GM23248 (cell line): ENCODE measurements at places on chromosomes 16 and 17. TPM values are rescaled to one million over a fixed set of nuclear protein-coding genes. Genes with fewer than 3 reads are reported as not detected.

The TEKT3 gene
- total RNA-seq = not detected in 2 replicates

DNA sequence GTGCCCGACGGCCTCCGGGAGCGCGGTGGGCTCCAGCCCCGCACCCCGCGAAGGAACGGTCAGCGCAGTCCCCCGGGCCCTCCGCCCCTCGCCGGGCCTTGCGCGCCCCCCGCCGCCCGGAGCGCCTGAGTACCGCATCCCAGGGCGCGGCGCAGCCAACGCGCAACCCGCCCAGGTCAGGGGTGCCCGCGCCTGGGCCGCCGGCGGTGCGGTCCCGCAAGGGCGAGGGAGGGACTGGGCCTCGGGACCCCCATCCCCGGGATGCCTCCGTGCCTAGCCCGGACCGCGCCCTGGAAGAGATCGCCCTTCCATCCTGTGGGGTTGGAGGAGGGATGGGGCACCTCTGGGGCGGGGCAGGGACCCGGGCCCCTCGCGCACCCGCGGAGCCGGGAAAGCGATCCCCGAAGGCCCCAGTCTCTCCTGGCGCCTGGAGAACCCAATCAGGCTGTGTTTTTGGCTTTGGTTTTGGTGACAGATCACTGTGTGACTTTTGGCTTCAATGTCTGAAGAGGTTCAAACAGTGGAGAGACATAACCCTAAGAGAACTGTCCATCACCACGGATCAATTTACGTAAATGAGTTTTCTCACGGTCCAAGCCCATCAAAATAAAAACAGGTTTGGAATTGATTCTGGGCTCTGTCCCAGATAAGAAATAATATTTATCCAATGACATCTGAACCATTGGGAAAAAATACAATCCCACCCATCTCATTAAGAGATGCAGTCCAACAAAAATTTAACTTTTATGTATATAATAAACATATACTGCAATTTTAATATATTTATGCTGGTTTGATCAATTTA, 17.8 kb downstream of the ENPP7 start:
- DNase-seq = no peak

- DNase-seq = no peak
These were observed 460 bp upstream of the SLC13A2 start for GRCh38 chr17:28472871-28473497.

- peak; percentile 45 for DNase-seq
These were observed 44.7 kb upstream of the PRSS54 start for GRCh38 chr16:58339452-58339981.

DNA sequence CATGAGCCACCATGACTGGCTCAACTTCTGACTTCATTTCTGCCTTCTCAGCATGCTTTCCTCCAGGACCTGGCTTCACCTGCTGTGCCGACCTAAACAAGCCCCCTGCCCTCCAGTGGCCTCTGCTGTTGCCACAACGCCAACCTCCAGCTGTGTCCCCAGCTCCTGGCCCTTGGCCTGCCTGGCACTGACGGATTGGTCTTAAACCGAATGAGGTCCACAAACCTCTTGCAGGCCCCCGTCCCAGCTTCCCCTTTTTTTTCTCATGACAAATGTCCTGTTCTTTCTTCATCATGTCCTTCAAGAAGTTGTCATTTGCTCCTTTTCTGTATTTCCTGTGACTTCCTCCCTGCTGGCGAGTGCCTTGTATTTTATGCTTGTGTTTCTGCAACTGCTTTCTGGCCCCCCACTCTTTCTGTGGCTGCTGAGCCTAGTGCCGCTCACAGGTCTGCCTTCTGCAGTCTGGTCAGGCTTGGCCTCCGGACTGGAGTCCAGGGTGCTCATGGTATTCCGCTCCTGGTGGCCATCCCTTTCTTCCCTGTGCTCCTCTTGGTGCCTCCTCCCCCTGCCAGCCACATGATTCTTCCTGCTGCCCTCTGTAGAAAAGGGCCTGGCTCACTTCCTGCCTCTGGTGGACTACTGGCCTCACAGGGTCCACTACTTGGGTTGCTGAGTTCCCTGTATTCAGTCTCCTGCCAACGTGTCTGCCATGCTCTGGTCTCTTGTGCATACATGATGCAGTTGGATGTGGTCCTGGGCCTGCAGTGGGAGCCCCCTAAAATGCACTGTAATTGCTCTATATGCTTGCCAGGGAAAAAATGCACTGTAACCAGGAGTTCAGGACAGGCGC, 2.9 kb downstream of the ATP6V0C start:
- DNase-seq = peak; percentile 47

DNA sequence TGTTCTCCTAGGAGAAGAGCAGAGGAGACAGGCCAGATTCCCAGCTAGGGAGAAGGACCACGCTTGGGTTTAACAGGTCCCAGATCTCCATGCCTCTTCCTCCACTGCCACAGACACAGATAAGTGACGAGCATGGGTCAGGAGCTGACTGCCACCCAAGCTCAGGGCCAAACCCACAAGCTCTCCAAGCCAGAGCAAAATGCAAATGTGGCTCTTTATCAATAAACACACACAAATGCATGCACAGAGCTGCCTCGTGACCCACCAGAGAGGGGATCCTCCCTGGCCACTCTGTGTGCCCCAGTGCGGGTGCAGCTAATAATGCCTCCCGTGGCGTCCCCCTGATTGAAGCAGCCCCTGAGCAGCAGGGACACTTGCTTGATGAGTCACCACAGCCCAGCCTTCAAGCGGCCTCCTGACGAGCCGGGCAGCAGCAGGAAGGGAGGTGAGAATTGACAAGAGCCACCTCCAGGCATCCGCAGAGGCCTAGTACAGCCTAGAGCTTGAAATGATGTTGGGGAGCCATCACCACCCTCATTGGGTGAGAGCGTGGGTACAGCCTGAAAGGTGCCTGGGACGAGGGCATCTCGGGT, 143.9 kb downstream of the CCDC182 start:
- DNase-seq = no peak

- no peak for DNase-seq
These were observed 5.7 kb downstream of the GPR179 start for GRCh38 chr17:38338053-38338452.

DNA sequence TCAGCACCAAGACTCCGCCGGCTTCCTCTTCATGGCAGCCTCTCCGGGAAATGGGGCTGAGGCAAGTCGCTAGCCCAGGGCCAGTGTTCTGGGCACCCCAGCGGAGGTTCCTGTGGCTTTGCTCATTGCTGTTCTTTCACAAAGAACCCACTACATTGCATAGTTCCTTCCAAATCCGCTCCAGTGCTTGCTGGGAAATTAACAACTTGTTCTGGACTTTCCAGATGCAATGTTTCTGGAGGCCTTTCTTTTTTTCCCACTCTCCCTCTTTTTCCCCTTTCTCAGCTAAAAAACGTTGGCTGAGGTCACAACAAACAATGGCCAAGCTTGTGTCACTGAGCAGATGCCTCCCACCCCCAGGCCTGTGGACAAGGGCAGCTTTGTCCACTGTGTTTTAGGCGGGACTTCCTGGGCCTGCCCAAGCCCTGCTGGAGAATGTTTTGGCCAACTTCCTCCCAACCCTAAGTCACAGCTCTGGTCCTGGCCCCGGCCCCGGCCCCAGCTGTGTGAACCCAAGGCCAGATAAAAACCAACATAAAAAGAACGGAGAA, 131.5 kb upstream of the RCVRN start:
- peak; percentile 40 for DNase-seq

The CLDN7 gene
- total RNA-seq = 4.5 and 5.4 TPM in 2 replicates

DNA sequence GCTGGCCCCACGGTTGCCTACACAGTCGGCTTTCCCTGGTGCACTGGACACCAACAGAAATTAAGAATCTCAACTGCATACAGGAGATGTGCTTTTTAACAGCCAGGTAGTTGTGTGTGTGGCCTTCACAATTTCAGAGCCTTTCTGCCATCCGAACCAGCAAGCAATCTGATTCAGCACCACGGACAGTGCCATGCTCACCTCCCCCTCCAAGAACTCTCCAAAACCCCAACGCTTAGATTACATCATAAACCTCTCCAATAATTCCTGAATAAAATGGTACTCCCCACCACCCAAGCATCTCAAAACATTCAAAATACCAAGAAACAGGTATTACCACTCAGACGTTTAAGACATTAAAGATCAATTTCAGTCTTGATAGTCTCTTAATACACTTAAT, 31.8 kb downstream of the USP7 start:
- peak; percentile 66 for DNase-seq

The CD300E gene
- total RNA-seq = not detected in 2 replicates

The OTOP2 gene
- not detected in 2 replicates for total RNA-seq

The CIBAR2 gene
- not detected in 2 replicates for total RNA-seq

GRCh38 chr17:8173871-8174322, 2.3 kb downstream of the TMEM107 start:
- DNase-seq = peak; percentile 22

- DNase-seq = peak; percentile 36
These were observed 4.5 kb downstream of the CCR7 start for GRCh38 chr17:40560592-40561293.

The NOB1 gene
- 20.4 and 24.8 TPM in 2 replicates for total RNA-seq

The HS3ST3B1 gene
- 41.9 and 45.5 TPM in 2 replicates for total RNA-seq

The IL21R gene
- total RNA-seq = 0.76 and 1.5 TPM in 2 replicates

The KCNH6 gene
- not detected in 2 replicates for total RNA-seq

The AGRP gene
- total RNA-seq = not detected in 2 replicates

- no peak for DNase-seq
These were observed 36.0 kb downstream of the ZFP90 start for GRCh38 chr16:68575082-68575481.

DNA sequence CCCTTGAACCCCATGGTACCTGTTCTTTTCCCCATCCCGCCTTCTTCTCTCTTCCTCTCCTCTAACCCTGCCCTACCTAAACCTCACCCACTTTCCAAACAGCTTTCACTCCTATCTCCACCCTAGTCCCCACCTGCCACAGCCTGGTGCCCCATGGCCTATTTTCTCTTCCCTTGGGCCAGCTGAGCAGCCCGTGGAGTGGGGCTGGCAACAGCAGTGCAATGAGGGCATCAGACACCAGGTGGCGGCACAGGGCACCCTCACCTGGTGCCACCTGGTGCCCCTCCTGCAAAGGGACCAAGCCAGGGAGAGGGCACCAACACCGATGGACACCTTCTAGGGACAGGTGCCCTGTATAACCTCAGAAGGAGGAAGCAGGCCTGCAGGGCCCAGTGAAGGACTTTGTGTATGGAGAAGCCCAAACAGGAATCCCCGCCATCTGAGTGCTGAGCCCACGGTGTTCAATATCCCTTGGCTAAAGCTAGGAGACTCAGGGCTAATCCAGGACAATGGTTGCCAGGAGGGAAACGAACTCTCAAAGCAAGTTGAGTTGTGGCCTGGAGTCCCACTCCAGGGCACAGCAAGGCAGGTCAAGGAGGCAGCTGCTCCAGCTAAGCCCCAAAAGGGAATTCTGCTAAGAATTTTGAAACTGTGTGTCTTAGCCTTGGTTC, 4.0 kb upstream of the ABCC3 start:
- DNase-seq = peak; percentile 49

GRCh38 chr16:10676284-10676683, 18.4 kb downstream of the TEKT5 start:
- DNase-seq = no peak

GRCh38 chr17:12348476-12348875, 317.2 kb upstream of the MYOCD start:
- no peak for DNase-seq

DNA sequence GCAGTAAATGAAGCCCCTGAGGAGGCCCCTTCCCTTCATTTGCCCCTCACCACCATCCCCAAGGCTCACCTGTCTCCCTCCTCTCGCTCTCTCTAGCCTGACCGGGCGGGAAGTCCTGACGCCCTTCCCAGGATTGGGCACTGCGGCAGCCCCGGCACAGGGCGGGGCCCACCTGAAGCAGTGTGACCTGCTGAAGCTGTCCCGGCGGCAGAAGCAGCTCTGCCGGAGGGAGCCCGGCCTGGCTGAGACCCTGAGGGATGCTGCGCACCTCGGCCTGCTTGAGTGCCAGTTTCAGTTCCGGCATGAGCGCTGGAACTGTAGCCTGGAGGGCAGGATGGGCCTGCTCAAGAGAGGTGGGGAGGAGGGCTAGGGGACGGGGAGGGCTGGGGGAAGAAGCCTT, 21.0 kb downstream of the WNT9B start:
- DNase-seq = no peak

GRCh38 chr16:30837904-30838303, 50.9 kb upstream of the ZNF629 start:
- DNase-seq = no peak

The PRSS22 gene
- not detected in 2 replicates for total RNA-seq

The NUPR1 gene
- 22.3 and 54.8 TPM in 2 replicates for total RNA-seq

DNA sequence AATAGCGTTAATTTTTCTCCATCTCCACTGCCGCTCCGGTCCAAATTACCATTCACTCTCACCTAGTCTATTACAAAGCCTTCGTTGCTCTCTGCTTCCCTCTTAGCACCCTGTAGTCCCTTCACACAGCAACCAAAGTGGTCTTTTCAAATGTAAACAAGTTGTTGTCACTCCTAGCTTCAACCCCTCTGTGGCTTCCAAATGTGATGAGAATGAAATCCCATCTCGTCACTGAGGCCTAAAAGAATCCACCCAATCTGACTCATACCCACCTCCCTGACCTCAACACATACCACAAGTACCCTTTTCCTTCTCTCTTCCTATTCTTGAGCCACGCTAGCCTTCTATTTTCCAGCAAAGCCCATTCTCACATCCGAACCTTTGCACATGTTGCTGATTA, 2.2 kb upstream of the PELP1 start:
- DNase-seq = peak; percentile 14

DNA sequence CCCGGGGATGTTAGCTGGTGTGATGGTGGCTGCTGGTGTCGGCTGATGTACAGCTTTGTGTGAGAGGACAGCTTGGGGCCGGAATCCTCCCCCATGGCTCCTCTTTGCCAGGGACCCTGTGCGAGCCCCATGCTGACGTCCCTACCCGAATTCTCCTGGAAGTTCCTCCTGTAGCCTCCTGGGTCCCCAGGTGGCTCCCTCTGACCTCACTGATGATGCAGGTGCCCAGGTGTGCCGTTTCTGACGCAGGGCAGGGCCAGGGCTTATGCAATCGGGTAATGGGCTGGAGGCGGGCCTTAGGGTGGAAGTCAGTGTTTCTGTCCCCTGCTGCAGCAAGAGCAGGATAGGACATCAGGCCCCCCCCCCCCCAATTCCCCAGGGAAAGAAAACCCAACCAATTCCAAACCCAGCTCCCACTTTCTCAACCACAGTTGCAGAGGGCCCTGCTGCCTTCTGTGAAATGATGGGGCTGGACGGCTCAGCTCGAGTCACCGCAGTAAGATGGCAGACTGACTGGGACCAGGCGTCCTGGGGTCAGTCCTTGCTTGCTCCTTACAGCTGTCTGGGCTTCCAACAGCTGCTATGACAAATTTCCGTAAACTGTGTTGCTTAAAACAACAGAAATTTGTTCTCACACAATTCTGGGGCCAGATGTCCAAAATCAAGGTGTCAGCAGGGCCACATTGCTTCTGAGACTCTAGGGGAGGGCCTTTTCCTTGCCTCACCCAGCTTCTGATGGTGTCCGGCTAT, 139.0 kb upstream of the PLCG2 start:
- DNase-seq = no peak

GRCh38 chr17:80374039-80374731, 40.8 kb upstream of the ENDOV start:
- DNase-seq = no peak

- no peak for DNase-seq
These were observed 17.8 kb upstream of the HNF1B start for GRCh38 chr17:37762666-37763065.

The KRT13 gene
- 0.76 TPM in 1 of 2 replicates, not detected in the other for total RNA-seq

DNA sequence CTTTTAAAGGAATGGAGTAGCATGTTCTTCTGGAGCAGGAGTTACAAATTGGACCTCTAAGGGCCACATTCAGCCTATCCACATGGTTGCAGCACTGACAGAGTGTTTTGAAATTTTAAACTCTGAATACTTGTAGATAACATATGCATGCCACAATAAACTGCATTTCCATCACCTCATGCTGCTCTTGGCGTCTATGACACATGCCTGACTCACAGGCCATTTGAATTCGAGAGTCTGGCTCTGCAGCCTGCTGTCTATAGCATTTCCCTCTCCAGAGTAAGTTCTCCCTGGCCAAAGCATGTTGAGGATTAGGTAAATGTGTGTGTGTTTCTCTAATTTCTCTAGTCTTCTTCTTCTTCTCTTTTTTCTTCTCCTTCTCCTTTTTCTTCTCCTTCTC, 28.7 kb upstream of the MYOCD start:
- peak; percentile 88 for DNase-seq
